WTC11 (cell line): ENCODE measurements at places on chromosomes 6 and 20. TPM values are rescaled to one million over a fixed set of nuclear protein-coding genes. Genes with fewer than 3 reads are reported as not detected.

Gene RHAG
- total RNA-seq: 0.30 to 0.60 TPM (median 0.31 TPM) in 3 replicates

Gene CD109
- 3.5 to 4.5 TPM (median 4.0 TPM) in 3 replicates for total RNA-seq

Gene MLN
- not detected in 3 replicates for total RNA-seq

Gene TMEM239
- not detected in 3 replicates for total RNA-seq

DNA sequence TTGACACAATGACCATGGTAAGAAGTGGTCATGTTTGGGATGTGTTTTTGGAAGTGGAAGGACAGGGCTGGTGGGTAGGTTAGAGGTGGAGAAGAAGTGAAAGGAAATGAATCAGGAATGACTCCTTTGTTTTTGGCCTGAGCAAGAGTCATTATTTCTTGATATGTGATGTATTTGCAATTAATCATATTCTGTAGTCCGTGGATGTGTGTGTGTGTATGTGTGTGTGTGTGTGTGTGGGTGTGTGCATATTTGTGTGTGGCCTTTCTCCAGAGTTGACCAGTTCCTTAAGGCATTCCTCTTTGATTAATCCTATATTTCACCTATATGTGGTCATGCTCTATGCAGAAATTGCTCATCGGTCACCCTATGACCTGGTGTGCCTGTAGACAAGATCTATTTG is 130.7 kb downstream of the UTRN start:
- no peak for DNase-seq

DNA sequence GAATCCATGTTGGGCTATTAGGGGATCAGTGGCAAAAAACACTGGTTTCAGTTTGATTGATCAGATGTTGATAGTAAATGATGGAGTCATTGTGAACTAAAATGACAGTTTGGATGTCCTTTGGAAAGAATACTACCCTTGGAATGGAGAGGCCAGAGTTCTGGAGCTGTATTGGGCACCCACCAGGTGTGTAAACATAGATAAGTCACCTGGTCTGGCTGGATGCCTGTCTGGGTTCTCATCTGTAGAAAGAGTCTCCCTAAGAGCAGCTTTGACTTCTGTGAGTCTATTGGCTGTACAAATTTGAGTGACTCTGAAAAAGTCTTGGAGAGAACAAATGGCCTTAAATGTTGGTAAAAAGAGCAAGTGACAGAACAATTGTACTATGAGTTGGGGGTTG is 115.0 kb downstream of the SCP2D1 start:
- no peak for DNase-seq
